ENCODE measurements at places on chromosomes 16 and 17.

GRCh38 chr16:63617047-63617989 is 1504.5 kb downstream of the CDH11 start:
- no peaks in the 10 kb centered on the region for H3K36me3 ChIP-seq
- no peak for DNase-seq
- no peak overlapping the region for H3K27ac ChIP-seq
- H3K4me3 ChIP-seq, result peak overlapping the region; percentile 33
- H3K4me1 ChIP-seq, result no peaks in the 10 kb centered on the region
- H3K27me3 ChIP-seq, result no peaks in the 10 kb centered on the region

DNA sequence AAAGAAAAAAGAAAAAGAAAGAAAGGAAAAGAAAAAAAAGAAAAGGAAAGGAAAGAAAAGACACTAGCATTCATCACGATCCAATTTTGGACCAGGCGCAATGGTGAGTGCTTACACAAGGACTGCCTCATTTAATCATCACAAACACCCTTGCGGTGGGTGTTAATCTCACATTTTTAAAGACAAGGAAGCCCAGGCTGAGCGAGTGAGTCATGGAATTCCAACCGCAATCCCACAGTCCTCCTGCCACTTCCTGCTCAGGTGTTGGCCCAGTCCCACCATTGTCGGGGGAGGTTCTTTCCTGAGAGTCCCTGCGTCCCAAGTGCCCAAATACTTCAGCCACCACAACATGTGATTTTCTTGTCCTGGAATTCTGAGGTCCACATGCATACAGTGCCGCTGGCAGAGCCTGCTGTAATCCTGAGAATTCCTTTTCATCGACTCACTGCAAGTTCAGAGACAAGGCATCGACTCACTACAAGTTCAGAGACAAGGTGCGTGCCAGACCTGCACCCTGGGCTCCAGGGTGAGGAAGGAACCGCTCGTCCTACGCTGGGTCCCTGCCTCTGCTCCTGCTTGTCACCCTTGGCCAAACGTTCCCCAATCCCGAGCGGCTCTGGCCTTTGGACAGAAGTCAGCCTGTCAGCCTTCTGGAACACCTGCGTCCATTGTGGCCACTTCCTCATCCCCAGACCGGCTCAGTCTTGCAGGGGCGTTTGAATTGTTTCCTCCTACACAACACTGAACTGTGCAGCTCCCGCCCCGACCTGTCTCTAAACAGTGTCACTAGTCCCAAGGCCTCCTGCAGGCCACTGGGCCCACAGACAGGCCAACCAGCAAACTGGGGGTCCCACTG is 5.8 kb downstream of the ZG16B start:
- DNase-seq, result peak; percentile 78
- H3K27ac ChIP-seq, result peak overlapping the region; percentile 45
- no peak overlapping the region for H3K4me3 ChIP-seq

GRCh38 chr17:40348562-40349476 is 15.7 kb downstream of the GJD3 start:
- no peaks in the 10 kb centered on the region for H3K27me3 ChIP-seq
- H3K36me3 ChIP-seq, result peaks cover 45% of the 10 kb centered on the region
- H3K4me3 ChIP-seq, result no peak overlapping the region
- H3K4me1 ChIP-seq, result peaks cover 68% of the 10 kb centered on the region
- DNase-seq, result peak; percentile 82
- H3K27ac ChIP-seq, result peak overlapping the region; percentile 55

DNA sequence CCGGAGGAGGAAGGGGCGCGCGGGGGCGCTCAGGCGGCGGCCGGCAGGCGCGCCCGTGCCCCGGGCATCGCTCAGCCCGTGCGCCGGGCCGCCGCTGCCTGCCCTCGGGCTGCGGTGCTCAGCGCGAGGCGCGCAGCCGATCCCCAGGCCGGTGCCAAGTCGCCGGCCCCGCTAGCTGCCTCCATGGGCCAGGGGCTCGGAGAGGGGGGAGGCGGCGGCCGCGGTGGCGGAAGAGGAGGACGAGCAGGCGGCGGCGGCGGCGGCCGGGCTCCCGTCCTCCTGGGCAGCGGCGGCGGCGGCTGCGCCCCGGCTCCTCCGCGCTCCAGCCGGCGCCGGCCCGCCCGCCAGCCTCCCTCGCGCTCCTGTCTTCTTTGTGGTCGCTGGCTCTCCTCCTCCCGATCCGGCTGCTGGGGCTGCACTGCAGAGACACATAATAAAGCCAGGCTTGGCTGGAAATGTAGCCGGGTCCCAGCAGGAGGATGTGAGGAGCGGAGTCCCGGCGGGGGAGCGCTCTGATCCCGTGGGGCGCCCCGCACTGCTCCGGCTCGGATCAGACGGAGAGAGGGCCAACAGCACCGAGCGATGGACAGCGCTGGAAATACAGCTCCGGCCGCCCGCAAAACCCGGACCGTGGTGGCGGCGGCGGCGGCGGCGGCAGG is 889 bp upstream of the ZNF423 start:
- DNase-seq, result peak; percentile 86
- H3K36me3 ChIP-seq, result no peaks in the 10 kb centered on the region
- peaks cover 32% of the 10 kb centered on the region for H3K4me1 ChIP-seq
- peak overlapping the region; percentile 66 for H3K4me3 ChIP-seq
- no peak overlapping the region for H3K27ac ChIP-seq

- H3K27ac ChIP-seq, result peak overlapping the region; percentile 82
- no peaks in the 10 kb centered on the region for H3K36me3 ChIP-seq
- H3K4me3 ChIP-seq, result peak overlapping the region; percentile 86
- peak; percentile 81 for DNase-seq
- no peaks in the 10 kb centered on the region for H3K27me3 ChIP-seq
These were observed 7.1 kb upstream of the IL32 start for GRCh38 chr16:3058139-3059030.

DNA sequence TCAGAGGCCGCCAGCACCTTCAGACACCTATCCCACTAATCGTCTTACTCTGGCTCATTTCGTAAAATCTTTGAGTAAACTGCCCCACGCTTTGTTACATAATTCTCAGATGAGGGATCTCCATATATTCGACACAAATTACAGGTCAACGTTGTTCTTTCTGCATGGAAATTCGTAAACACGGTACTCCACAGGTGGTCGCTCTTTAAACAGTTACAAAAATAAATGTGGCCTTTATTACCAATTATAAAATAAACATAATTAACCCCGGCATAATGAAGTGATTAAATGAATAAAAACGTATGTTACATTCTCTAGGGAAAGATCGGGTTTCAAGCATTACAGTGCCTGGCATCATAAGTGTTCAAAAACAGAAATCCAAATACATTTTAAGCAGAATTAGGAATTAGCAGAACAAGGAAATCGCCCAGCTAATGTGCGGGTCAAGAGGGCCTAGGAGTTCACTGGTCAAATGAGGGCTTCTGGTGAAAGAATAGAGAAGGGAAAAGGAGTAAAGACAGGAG is 943 bp upstream of the PIP4K2B start:
- peaks cover 44% of the 10 kb centered on the region for H3K36me3 ChIP-seq
- H3K4me1 ChIP-seq, result peaks cover 20% of the 10 kb centered on the region
- H3K27me3 ChIP-seq, result no peaks in the 10 kb centered on the region
- H3K27ac ChIP-seq, result peak overlapping the region; percentile 99
- DNase-seq, result no peak
- H3K4me3 ChIP-seq, result peak overlapping the region; percentile 62

- H3K4me1 ChIP-seq, result no peaks in the 10 kb centered on the region
- DNase-seq, result peak; percentile 87
- peak overlapping the region; percentile 82 for H3K4me3 ChIP-seq
These were observed 88.0 kb upstream of the RPRML start for GRCh38 chr17:47066841-47067682.

GRCh38 chr17:2418572-2418971 is 17.7 kb upstream of the MNT start:
- H3K27me3 ChIP-seq, result no peaks in the 10 kb centered on the region
- H3K4me1 ChIP-seq, result peaks cover 18% of the 10 kb centered on the region
- peaks cover 47% of the 10 kb centered on the region for H3K36me3 ChIP-seq
- peak; percentile 45 for DNase-seq
- peak overlapping the region; percentile 47 for H3K27ac ChIP-seq
- no peak overlapping the region for H3K4me3 ChIP-seq

DNA sequence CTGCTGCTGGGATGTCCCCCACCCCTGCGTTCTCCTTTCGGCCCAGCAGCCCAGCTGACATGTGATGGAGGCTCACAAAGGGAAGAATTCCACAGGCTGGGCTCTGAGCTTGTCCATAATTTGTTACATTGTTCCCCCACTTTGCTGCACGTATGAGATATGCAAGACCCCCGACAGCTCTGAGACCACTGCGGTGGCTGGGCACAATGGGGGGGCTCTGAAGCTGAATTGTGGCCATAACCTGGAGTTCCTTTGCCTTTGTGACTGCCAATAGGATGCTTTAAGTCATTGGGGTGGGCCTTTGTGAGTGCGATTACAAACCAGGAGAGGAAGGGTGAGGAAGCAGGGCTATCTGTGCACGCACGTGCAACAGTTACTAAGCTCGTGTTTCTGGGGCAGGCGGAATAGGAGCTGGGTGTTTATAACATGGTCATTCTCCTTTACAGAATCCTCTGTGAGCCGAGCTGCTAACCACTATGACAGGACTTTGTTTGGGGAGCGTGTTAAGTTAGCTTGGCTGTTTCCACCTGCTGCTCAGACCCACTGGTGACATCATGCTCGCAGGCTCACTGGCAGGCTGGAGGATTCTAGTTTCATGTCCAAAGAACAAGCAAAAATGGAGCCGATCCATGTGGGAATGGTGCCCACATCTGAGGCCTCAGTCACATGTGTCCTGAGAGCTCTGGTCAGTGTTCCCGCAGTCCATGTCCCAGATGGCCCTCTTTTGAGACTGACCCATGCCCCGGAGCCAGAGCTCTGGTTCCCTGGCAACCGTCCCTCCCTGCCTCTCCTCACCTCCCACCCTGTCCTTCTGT is 208.3 kb upstream of the SALL1 start:
- H3K4me3 ChIP-seq, result no peak overlapping the region
- H3K36me3 ChIP-seq, result no peaks in the 10 kb centered on the region
- H3K27me3 ChIP-seq, result no peaks in the 10 kb centered on the region
- H3K27ac ChIP-seq, result no peak overlapping the region

DNA sequence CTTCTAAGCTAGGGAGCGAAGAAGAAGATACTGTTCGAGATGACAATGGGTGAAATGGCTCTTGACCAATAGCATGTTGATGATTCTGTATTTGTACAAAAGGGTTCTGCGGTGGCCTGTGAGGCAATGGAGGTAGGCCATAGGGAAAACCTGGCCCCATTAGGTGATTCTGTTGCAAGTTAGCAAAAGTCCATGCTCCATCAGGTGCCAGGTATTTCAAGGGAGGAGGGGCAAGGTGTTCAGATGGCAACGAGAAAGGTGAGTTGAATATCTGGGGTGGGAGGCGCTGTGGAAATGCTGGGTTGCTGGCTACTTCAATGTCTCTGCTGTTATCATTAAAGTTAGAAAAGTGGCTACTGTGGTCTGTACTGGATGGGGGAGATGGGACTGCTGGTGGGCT is 62.8 kb downstream of the CACNG1 start:
- DNase-seq, result no peak
- no peaks in the 10 kb centered on the region for H3K27me3 ChIP-seq
- no peaks in the 10 kb centered on the region for H3K4me1 ChIP-seq
- no peak overlapping the region for H3K4me3 ChIP-seq

Data from upper lobe of right lung (tissue), 1 donor.